Cortex of kidney (tissue), 1 donor: ENCODE measurements at places on chromosomes 3 and 15.

DNA sequence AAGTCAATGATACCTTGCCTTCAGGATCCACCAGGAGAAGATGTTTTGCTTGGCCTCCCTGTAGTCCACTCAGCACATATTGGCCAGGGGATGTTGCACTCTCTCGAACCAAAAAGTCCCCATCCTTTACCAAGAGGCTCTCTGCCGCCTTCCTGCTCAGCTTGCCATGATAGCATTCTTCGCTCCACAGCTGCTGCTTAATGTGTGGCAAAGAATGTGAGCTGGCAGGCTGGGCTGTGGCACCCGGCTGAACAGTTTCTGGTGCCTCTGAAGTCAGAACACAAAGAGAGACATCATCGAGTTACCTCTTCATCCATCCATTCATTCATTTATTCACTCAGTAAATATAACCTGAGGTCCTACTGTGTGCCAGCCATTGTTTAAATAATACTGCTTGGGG is 23.9 kb upstream of the CEP152 start:
- DNase-seq, result no peak

- no peak for DNase-seq
Measured at GRCh38 chr15:81419332-81419943, 45.4 kb upstream of the TMC3 start.

DNA sequence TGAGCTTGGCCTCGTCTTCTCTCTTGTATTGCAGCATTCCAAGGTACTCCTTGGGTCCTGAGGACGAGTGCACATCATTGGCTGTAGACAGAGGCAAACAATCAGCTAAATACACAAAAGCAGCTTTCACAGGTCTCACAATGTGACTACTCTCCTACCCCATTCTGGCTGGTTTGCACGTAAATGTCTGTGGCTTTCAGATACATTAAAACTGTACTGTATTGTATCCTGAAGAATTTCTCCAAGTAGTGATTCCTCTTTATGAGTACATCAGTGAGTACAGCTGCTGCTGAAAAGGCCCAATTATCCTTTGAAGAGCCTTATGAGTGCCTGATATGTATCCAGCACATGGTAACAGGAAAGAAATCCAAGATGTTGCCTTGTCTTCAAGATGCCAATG is 22.0 kb upstream of the GNB5 start:
- DNase-seq, result no peak

GRCh38 chr3:63207066-63207590 is 71.0 kb upstream of the SYNPR start:
- no peak for DNase-seq
